ENCODE measurements at places on chromosomes 1 and 21.

- no peak for DNase-seq
These were observed 25.1 kb downstream of the IGFN1 start for GRCh38 chr1:201215531-201216357.

DNA sequence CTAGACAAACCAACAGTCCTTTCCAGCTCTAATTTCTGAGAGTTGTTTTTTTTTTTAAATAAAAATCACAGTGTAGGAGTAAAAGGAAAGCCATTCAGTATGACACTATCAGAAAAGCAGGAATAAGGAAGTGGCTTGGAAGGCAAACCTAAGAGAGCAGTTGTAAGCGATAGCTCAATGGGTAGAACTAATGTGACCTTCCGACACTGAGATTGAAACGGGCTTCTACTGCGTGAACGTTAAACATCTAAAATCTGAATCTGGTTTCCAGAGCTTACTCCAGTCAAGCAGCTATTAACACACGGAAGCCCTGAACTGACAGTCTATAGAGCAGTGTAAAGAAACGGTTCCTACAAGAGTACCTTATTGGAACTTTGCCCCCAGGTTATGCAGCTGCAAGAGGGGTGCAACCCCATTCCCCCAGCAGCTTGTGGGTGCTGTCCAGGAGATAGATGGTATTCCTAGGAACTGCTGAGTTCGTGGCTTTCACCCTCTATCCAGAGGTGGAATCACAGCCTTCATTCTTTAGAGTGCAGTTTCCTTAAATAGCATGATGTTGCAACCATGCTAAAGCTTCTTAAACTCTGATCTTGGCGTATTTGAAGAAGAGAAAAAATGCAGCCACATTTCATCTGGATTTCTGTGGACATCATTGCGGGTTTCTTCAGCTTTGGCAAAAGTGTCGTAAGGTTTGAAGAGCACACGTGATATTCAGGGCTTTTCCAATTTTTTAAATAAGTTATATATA, 3.3 kb upstream of the IRF2BP2 start:
- DNase-seq = no peak

GRCh38 chr21:33368124-33368523, 35.1 kb upstream of the IFNGR2 start:
- DNase-seq = no peak

DNA sequence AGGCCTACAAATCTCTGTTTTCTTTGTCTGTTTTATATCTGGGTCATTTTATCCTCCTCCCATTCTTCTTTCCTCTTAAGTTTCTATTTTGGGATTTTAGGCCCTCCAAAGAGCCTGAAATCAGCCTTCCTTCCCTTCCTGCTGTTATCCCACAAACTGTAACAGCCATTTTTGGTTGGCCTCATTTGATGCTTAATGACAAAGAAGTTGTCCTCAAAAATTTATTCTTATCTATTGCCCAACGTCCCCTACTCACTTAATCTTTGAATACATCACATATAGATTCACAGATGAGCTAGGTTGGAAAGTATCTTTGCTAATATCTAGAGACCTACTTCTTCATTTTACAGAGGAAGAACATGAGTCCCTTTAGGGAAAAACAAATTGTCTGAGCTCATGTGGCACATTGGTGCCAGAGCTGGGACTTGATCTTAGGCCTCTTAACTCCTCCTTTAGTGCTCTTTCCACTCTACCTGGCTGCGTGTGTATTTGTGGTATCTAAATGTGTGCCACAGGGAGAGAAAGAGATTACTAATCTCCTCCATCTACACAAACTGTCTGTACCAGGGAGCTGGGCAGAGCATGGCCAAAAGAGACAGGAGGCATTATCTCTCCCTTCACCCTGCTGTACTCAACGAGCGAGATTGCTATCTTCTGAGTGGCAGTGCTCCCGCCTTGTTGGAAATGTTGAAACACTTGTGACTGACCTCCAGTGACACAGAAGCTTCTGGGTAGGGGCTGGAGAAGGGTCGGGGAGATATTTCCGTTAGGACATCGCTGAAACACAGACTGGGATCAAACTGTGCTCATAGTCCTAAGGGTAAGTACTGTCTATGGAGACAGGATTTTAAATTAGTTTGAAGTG, 30.1 kb downstream of the RHEX start:
- no peak for DNase-seq

- DNase-seq = no peak
These were observed 1412.7 kb downstream of the KCNT2 start for GRCh38 chr1:195195423-195196057.

- DNase-seq = no peak
These were observed 94.1 kb upstream of the PDE4B start for GRCh38 chr1:65698590-65698989.

- no peak for DNase-seq
These were observed 258.0 kb downstream of the KCNJ6 start for GRCh38 chr21:37658121-37658816.

DNA sequence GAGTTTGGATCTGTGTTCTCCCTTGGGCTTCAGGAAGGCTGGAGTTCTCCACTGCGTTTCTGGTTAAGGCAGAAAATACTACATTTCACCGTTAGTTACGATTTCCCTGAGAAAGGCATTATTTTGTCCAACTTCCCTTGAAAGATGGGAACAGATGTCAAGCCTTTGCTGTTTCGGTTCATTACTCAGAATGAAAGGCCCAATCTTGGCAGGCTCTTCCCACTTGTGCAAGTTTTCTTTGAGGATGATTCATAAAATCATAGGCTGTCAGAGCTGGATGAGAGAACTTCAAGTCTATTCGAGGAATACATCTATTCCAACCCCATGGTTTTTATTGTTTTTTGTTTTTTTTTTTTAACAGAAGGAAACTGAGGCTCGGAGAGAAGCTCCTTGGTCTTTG, 205.2 kb downstream of the GRIK3 start:
- no peak for DNase-seq

DNA sequence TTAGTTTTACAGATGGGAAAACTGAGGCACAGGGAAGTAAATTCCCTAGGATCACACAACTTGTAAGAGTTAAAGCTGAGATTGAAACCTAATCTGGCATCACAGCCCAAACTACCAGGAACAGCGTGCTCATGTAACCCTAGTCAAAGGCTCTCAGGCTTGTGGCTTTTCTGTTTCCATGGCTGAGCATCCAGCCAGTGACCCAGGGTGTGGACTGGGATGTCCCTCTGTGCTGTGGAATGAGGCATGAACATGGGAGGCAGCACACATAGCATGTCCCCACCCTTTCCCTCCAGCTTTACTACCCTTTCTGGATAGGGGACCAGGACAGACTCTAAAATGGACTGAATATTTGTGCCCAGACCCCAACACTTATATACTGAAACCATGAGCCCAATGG, 35.1 kb upstream of the RGS16 start:
- DNase-seq = no peak

DNA sequence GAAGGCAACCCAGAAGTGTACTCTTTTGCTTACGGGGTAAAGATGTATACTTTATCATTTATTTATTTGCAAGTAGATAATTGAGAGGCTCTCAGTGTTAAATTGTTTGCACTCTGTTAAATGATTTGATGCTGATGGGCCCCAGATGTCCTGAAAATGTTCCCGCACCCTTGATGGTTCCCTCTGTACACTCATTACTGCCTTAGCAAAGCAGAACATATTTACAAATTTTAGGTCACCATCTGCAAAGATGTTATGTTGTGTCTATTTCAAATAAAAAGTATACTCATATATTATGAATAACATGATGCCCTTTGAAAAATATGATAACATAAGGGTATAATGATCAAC, 240.5 kb upstream of the SNX7 start:
- DNase-seq = no peak

- no peak for DNase-seq
These were observed 7.2 kb downstream of the FAAH start for GRCh38 chr1:46401154-46401913.

GRCh38 chr1:151199873-151200581, 1.7 kb downstream of the PIP5K1A start:
- no peak for DNase-seq

DNA sequence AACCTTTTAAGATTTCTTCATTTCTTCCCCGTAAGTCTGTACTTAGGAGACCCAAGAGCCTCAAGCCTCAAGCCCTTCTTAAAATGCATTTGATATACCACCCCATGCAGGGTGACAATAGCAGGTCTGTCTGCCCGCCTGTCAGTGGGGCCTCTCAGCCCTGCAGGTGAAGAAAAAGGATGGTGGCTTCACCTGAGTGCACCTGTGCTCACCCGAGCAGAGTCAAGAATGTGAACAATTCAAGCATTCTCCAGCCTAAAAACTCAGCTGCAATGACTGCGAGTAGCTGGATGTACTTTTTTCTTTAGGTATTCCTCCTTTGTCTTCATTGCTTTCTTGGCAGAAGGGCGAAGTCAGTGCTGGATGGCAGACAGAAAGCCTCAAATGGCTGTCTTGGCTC, 203.3 kb downstream of the LMX1A start:
- no peak for DNase-seq

- DNase-seq = peak; percentile 58
These were observed 27.8 kb upstream of the SUMO3 start for GRCh38 chr21:44845418-44846223.

All from neural crest cell (in vitro differentiated cells).